ENCODE measurements at places on chromosomes 1 and 21. TPM values are rescaled to one million over a fixed set of nuclear protein-coding genes. Genes with fewer than 3 reads are reported as not detected.
A peak's percentile ranks its signal among the peaks of the same experiment; 100 is the strongest.

Gene TRNAU1AP
- 50.7 TPM for total RNA-seq

DNA sequence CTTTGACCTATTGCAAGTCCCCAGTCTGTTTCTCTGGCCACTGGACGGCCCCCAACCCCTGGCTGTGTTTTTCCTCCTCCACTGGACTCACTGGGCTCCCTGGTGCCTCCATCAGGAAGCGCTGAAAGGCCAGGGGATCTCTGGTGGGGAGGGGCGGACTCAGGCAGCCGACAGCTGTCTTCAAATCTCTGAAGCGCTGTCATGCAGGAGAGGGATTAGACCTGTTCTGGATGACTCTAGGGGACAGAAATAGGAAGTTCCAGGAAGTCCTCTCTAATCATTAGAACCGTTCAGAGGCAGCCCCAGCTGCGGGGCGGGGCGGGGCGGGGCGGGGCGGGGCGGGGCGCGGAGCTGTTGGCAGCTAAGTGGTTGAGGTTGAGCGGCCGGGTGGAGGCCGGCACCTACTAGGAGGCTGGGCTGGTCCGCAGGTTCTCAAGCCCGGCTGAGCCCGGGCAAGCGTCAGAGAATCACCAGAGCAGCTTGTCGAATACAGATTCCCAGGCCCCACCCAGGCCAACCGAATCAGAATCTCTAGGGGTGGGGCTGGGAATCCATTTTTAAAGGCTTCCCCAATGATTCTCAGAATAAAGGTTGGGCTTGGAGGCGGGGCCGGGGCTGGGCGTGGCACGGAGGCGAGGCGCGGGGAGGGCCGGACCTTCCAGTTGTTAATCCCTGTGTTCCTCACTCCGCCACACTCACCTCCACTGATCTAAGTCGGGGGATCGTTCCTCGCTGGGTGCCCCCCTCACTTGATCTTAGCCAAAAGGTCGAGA lies 11.4 kb upstream of the PHLDA3 start:
- H3K36me3 ChIP-seq, result peaks cover 2% of the 10 kb centered on the region
- H3K4me3 ChIP-seq, result peak overlapping the region; percentile 80
- peak; percentile 93 for DNase-seq
- no peak overlapping the region for H3K27ac ChIP-seq
- H3K27me3 ChIP-seq, result peaks cover 24% of the 10 kb centered on the region

- H3K27ac ChIP-seq, result no peak overlapping the region
- no peak overlapping the region for H3K4me3 ChIP-seq
- no peaks in the 10 kb centered on the region for H3K4me1 ChIP-seq
- DNase-seq, result no peak
- H3K27me3 ChIP-seq, result peaks cover 5% of the 10 kb centered on the region
- no peaks in the 10 kb centered on the region for H3K36me3 ChIP-seq
These were observed 7.6 kb upstream of the PLA2G2D start for GRCh38 chr1:20126806-20127440.

DNA sequence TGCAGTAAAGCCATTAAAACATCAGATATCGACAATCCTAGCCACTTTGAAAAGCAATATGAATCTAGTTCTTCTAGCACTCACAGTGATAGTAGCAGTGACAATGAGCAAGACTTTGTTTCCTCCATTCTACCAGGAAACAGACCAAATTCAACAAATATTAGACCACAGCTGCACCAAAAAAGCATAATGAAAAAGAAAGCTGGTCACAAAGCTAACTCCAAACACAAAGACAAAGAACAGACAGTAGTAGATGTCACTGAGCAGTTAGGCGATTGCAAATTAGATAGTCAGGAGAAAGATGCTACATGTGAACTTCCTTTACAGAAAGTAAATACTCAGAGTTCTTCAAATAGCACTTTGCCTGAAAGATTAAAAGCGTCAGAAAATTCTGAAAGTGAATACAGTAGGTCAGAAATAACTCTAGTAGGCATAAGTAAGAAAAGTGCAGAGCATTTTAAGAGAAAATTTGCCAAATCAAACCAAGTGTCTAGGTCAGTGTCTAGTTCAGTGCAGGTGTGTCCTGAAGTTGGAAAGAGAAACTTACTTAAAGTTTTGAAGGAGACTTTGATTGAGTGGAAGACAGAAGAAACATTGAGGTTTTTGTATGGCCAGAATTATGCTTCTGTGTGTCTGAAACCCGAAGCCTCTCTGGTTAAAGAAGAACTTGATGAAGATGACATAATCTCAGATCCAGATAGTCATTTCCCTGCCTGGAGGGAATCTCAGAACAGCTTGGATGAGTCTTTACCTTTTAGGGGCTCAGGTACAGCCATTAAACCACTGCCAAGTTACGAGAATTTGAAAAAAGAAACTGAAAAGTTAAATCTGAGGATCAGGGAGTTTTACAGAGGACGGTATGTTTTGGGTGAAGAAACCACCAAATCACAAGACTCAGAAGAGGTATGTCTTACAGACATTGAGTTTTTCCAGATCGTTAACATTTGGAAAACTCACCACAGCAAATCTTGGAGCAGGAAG lies 24.9 kb downstream of the RPAP2 start:
- peak overlapping the region; percentile 91 for H3K27ac ChIP-seq
- peaks cover 73% of the 10 kb centered on the region for H3K36me3 ChIP-seq
- H3K27me3 ChIP-seq, result no peaks in the 10 kb centered on the region
